ENCODE measurements at places on chromosomes 4 and X.

- DNase-seq = no peak
- H3K4me3 ChIP-seq = no peak overlapping the region
- H3K36me3 ChIP-seq = peaks cover 2% of the 10 kb centered on the region
- peaks cover 31% of the 10 kb centered on the region for H3K27me3 ChIP-seq
Measured at GRCh38 chrX:140509468-140510305, 4.8 kb upstream of the SOX3 start.

DNA sequence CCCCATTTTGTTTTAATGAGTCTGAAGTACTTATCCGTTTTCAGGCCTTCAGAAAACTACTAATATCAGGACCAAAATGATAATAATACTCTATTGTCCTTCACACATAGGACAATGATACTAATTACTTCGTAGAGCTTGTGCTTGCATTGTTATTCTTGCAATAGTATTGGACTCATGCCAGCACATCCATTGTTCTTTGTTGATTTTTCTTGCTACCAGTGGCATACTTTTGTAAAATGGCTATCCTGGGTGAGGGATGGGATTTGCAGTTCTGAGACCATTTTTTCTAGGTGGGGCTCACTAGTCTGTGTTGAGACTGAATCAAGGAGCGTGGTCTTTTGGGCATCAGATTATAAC, 195.3 kb downstream of the MAML3 start:
- peaks cover 8% of the 10 kb centered on the region for H3K27me3 ChIP-seq
- no peaks in the 10 kb centered on the region for H3K36me3 ChIP-seq
- no peak for DNase-seq
- no peak overlapping the region for H3K27ac ChIP-seq
- no peak overlapping the region for H3K4me3 ChIP-seq

- no peak overlapping the region for H3K27ac ChIP-seq
- no peaks in the 10 kb centered on the region for H3K4me1 ChIP-seq
- H3K4me3 ChIP-seq = no peak overlapping the region
- DNase-seq = no peak
- H3K36me3 ChIP-seq = no peaks in the 10 kb centered on the region
Measured at GRCh38 chrX:5042563-5042962, 1186.1 kb downstream of the NLGN4X start.

DNA sequence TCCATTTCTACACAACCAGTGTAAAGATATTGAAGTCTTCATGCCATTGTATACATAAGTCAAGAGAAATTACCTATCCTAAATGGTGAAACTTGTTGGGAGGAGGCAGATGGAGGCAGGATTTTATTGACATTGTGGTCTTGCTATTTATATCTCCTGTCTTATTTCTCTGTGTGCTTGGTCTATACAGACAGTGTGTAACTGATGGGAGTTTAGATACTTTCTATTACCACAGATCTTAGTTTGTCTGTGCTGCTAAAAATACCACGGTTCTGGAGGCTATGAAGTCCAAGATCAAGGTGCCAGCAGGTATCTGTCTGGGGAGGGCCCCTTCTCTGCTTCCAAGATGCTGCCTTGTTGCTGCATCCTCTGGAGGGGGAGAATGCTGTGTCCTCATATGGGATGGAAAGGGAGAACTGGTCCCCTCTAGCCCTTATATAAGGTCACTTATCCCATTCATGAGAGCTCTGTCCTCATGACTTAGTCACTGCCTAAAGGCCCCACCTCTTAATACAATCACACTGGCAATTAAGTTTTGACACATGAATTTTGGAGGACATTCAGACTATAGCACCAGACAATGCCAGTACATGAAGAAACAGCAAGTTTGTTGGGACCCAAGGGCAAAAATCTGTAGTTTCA, 62.4 kb downstream of the SYNPO2 start:
- peaks cover 19% of the 10 kb centered on the region for H3K27me3 ChIP-seq
- H3K36me3 ChIP-seq = peaks cover 2% of the 10 kb centered on the region
- peaks cover 2% of the 10 kb centered on the region for H3K4me1 ChIP-seq
- DNase-seq = no peak

- H3K27me3 ChIP-seq = peaks cover 9% of the 10 kb centered on the region
- no peak for DNase-seq
- no peaks in the 10 kb centered on the region for H3K36me3 ChIP-seq
Measured at GRCh38 chr4:165519591-165519990, 140.8 kb downstream of the CPE start.
